ENCODE measurements at places on chromosomes 7 and 10.

DNA sequence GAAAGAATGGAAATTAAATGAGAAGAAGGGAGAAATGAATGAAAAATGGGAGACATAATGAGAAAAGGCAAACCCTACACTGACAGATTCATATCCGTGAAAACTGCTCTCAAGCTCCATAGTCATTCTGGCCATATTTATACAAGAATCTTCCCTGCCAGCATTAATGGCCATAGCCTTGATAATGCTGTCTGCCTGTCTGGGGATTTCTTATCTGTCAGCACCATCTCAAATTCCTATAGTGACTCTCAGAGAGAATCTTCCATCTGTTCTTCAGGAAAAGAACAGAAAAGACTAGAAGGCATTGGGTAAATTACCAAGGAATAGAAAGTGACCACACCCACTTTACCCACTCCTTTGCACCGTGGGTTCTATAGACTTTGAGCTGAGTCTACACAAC lies 295.9 kb downstream of the PLXNA4 start:
- no peak for DNase-seq

- no peak for DNase-seq
Observed at GRCh38 chr10:117936141-117936540, 110.6 kb downstream of the RAB11FIP2 start.

DNA sequence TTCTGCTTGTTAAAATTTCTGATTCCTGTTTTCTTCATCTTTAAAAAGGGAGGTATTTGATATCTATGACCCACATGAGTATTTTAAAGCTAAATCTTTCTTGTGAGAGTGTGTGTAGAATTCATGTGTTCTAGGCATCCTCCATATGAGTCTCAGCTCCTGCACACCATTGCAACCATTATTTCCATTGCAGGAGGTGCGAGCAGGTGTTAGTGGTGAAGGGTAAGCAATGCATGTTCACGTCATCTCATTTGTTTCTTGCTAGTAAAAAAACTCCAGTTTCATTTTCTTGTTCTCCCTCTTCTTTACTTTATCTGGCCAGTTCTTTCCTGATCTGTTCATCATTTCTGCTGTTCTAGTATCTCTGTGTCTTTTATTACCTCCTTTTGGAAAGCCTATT lies 100.5 kb downstream of the ADRA2A start:
- DNase-seq, result no peak

DNA sequence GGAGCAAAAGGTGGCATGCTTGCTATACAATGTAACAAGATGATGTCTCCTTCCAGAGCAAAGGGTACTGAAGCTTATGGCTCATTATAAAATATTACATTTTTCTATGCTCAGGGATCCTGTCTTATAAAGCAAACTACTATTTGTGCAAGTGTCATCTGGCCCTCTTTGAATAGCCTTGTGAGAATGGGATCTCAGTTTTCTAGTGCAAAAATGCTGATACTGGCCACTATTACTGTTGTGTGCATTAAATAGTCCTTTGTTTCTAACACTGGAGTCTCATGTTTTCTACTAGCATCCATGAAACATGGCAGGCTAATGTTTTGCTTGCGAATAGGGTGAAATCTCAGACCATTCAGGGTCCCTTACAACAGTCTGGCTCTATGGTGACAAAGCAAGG lies 823.0 kb downstream of the REEP3 start:
- DNase-seq, result no peak

- DNase-seq, result no peak
Observed at GRCh38 chr10:132339276-132339675, 7.3 kb downstream of the LRRC27 start.

DNA sequence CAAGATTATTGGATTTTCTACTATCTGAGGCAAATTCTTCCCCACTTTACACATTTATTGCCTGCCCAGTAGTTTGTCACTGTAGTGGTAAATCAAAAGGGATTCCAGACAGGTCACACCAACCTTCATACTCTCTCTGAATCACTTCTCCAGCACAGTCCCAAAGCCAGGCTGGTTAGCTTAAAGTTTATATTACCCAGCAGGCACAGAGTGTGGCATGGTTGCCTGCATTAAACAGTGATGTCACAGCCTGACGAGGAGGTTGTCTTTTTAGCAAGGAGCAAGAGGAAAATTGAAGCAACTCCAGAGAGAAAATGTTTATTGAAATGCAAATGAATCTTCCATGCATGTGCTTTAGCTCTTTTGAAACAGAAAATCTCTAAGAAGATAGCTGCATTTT lies 375.5 kb upstream of the CELF2 start:
- no peak for DNase-seq

- peak; percentile 87 for DNase-seq
Observed at GRCh38 chr7:22667562-22668239, 59.3 kb upstream of the IL6 start.

DNA sequence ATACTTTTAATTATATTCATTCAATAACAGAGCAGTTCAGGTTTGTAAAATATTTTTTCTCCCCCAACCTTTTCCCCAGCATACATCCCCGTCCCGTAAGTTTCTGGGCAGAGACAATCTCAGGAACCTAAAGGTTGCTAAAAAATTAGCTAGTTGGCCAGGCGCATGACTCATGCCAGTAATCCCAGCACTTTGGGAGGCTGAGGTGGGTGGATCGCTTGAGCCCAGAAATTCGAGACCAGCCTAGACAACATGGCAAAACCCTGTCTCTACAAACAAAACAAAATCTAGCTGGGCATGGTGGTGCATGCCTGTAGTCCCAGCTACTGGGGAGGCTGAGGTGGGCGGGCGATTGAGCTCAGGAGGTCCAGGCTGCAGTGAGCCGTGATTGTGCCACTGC lies 40.2 kb downstream of the TCF7L2 start:
- no peak for DNase-seq

- DNase-seq, result no peak
Observed at GRCh38 chr10:33871061-33871956, 536.8 kb upstream of the NRP1 start.

DNA sequence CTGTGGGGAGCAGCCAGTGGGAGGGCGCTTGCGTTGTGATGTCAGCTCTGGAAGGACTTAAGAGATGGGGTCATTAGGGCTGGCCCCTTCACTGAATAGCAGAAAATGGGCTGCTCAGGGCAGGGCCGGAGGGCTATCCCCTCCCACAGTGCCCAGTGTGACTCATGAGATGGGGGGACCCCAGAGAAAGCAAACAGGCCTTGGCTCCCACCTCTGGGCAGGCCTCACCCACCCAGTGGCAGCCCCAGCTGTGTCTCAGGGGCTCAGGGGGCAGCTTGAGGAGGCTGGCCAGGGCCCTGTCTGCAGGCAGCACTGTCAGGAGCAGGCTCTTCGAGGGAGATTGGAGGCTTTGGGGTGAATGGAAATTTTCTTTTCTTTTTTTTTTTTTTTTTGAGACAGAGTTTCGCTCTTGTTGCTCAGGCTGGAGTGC lies 168.3 kb downstream of the SLIT1 start:
- DNase-seq, result no peak

DNA sequence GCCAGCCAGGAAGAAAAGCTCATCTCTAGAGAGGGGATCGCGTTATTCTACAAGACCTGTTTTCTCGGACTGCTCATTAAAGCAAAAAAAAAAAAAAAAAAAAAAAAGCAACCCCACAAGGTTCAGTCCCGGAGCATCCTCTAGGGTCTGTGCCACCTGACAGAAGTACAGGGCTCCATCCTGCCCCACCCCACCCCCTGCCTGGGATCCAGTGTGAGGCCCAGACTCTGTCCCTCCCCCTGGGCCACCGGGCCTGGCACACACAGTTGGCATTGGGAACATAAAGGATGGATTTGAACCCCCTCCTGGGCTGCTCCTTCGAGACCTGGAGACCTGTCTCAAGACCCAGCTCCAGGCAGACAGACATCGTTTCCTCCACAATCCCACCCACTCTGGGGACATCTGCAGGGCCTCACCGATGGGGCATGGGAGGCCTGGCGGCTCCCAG lies 688 bp downstream of the ORAI2 start:
- DNase-seq, result no peak

GRCh38 chr7:22094413-22095342 lies 149.0 kb upstream of the CDCA7L start:
- DNase-seq, result no peak

All from RWPE1 (cell line).